ENCODE measurements at places on chromosomes 1 and 21. TPM values are rescaled to one million over a fixed set of nuclear protein-coding genes. Genes with fewer than 3 reads are reported as not detected.

DNA sequence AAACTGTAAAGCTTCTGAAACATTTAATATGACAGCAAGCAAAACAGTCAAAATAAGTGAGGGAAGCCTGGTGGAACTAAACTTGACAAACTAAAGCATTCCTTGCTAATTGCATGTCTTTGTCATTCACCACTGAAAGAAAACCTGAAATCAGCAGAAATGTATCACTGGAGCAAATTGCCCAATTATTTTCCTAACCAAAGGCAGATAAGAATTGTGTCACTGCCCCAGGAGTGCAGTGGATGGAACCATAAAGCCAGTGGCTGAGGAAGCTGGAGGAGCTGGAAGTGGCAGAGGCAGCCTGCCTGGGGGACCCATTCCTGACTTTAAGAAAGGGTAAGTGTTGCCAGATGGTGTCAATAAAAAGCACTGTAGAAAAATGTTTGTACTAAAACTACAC is 2.7 kb upstream of the SLC30A10 start:
- DNase-seq: no peak

DNA sequence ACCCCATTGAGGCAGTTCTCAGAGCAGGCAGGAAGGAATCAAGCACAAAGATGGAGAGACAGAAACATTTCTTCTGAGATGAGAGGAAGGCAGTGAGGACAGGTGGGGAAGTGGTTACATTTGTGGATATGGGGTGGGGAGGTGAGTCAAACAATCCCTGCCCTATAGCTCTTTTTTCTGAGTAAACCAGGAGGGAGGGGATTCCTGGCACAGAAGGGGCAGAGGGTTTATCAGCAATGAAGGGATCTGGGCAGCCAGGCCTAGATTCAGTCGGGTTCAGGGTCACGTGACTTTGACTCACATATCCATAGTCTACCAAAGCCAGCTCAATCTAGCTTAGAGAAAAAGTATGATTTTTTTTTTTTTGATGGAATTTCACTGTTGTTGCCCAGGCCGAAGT is 15.7 kb upstream of the PHC2 start:
- no peak for DNase-seq

GRCh38 chr1:17645068-17645911 is 105.8 kb downstream of the ARHGEF10L start:
- no peak for DNase-seq

DNA sequence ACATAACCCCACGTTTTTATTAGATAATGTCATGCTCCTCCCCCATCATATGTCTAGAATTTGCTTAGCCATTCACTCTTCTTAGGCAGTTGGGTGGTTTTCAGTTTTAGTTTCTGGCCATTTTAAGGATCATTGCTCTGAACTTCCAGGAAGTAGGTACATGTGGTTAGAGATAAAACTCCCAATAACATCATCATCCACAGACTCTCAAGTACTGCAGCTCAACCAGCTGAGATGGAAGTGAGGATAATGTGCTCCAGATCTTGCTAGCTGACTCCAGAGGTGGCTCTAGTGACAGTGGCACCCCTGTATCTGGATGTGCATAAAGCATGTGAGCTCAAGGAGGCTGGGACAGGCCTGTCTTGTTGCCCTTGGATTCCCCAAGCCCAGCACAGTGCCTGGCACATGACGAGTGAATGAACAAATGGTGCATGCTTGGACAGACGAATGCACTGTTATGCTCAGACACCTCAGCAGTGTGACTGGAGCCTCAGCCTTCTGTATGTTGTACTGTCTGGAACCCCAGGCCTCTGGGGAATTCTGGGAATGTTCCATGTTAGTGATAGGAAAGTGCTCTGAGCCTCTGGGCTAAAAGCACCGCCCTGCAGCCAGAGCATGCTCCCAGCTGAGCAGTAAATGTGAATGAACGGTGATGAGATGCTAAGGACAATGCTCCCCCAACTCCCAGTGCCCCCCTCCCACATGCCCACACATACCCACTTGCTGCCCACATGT is 16.4 kb upstream of the KCNN3 start:
- DNase-seq: no peak

GRCh38 chr1:173337126-173337525 is 130.0 kb upstream of the TNFSF4 start:
- no peak for DNase-seq

GRCh38 chr1:232925421-232926220 is 24.8 kb upstream of the NTPCR start:
- DNase-seq: no peak

DNA sequence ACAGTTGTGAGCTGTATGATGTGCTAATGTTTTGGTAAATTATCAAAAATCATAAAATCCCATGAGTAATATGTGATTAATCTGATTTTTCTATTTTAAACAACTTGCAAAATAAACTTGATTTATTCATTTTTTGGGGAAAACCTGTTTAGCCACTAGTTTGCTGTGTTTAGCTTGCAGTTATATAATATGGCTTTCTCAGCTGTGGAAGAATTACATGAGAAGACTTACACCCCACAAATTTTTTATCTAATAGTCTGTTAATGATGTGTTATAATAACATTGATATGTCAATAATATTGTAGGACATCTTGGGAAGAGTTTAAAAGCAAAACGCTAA is 2.4 kb upstream of the ERRFI1 start:
- DNase-seq: no peak

GRCh38 chr1:152185544-152186391 is 26.7 kb upstream of the RPTN start:
- no peak for DNase-seq

- no peak for DNase-seq
These were observed 227.9 kb downstream of the KCNH1 start for GRCh38 chr1:210905944-210906453.

- no peak for DNase-seq
These were observed 89.2 kb upstream of the OLFM3 start for GRCh38 chr1:102085896-102086295.

DNA sequence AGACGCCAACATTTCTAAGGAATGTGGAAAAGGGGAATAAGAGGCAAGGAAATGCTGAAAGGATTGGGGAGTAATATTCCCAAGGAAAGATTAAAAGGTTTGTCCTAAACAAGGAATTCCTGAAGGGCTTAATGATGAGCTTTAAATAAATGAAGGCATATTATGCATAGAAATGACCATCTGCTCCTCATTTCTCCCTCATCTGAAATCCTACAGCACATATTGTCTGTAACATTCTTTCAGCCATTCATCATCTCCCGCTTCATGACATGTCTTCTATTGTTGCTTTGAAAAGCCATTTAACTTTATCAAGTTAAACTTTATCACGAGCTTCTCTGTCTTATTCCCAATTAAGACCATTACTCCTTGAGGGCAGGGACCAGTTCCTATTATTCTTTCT is 608.7 kb upstream of the PLXNA2 start:
- DNase-seq: no peak

- peak; percentile 12 for DNase-seq
These were observed 36.7 kb upstream of the ACTRT2 start for GRCh38 chr1:2984399-2985061.

DNA sequence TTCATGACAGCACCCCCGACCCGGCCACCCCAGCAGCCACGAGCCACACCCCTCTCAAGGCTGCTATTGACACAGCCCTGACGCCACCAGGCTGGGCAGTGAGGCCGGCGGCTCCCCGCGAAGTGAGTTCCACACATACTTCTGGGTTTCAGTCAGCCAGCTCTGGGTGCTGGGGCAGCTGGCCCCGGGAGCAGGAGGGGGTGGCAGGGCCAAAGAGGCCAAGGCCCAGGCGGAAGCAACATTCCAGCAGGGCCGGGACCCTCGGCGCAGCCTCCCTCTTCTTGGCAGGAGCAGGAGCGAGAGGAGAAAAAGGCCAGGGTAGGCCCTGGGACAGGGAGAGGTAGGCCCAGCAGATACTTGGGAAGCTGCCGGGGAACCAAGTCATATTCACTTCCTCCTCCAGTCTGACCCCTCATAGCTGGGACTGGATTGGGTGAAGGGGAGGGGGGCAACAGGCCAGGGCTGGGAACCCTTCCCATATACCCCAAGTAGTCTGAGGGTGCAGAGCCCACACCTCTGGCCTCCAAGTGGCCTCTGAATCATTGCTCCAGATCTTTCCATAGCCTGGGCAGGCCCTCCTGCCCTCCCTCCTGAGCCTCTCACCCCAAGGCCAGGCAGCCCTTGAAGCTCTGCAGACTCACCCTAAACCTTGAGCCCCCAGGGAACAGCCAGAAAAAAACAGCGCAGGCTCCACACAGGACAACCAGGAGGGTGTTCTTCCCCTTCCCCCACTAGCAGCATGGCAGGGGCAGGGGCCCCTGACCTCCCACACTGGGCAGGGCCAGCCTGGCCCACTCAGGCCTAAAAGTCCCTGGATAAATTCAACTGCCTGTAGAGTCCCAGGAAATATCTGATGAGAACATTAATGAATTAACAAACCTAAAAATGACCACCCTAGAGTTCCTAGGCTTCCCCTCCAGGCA is 5.7 kb downstream of the HSPG2 start:
- peak; percentile 91 for DNase-seq

Gene LCE6A
- total RNA-seq: not detected

Gene DLGAP3
- 0.21 TPM for total RNA-seq

Gene GJA5
- 264 TPM for total RNA-seq

Gene TGFBR3
- total RNA-seq: 38.9 TPM

Gene GPR89B
- 10.1 TPM for total RNA-seq

Gene PTAFR
- 2.6 TPM for total RNA-seq
